ENCODE measurements at places on chromosomes 5 and 9. TPM values are rescaled to one million over a fixed set of nuclear protein-coding genes. Genes with fewer than 3 reads are reported as not detected.

The LRRTM2 gene
- total RNA-seq = not detected

The NMUR2 gene
- not detected for total RNA-seq

The LTC4S gene
- 0.89 TPM for total RNA-seq

The GDA gene
- total RNA-seq = not detected

The SLC9A3 gene
- total RNA-seq = 2.1 TPM

The DOLK gene
- 37.5 TPM for total RNA-seq

The HSPB3 gene
- not detected for total RNA-seq

The MYOT gene
- total RNA-seq = not detected

The TRMO gene
- total RNA-seq = 10.7 TPM

The GCNT4 gene
- 0.58 TPM for total RNA-seq

The IRX1 gene
- not detected for total RNA-seq

The ADAMTS19 gene
- total RNA-seq = not detected

The SCGB3A2 gene
- total RNA-seq = not detected

The LCN12 gene
- not detected for total RNA-seq

The TTC16 gene
- total RNA-seq = not detected

The ZNF366 gene
- not detected for total RNA-seq

The SHISAL2B gene
- not detected for total RNA-seq

The CATSPER3 gene
- under 0.01 TPM for total RNA-seq

The LRRC26 gene
- total RNA-seq = not detected

The ALDH1A1 gene
- total RNA-seq = 736 TPM

The ANKRD34B gene
- not detected for total RNA-seq

The CEP72 gene
- 5.5 TPM for total RNA-seq

The OR1L6 gene
- not detected for total RNA-seq

The ARHGEF39 gene
- total RNA-seq = 4.1 TPM

The GABRA1 gene
- total RNA-seq = not detected

The MAP1B gene
- total RNA-seq = 70.0 TPM

The PDCD1LG2 gene
- 9.6 TPM for total RNA-seq

The TEK gene
- 2.3 TPM for total RNA-seq

The GABRP gene
- not detected for total RNA-seq

The FAM78A gene
- total RNA-seq = 0.29 TPM

The EPB41L4B gene
- 0.29 TPM for total RNA-seq

Data from myometrial cell (primary cell).